ENCODE measurements at places on chromosomes 6 and 20.

GRCh38 chr6:170445487-170445886, 107.6 kb downstream of the PSMB1 start:
- DNase-seq, result peak; percentile 56

- DNase-seq, result peak; percentile 48
These were observed 129.3 kb upstream of the TOP1 start for GRCh38 chr20:40899344-40899743.

DNA sequence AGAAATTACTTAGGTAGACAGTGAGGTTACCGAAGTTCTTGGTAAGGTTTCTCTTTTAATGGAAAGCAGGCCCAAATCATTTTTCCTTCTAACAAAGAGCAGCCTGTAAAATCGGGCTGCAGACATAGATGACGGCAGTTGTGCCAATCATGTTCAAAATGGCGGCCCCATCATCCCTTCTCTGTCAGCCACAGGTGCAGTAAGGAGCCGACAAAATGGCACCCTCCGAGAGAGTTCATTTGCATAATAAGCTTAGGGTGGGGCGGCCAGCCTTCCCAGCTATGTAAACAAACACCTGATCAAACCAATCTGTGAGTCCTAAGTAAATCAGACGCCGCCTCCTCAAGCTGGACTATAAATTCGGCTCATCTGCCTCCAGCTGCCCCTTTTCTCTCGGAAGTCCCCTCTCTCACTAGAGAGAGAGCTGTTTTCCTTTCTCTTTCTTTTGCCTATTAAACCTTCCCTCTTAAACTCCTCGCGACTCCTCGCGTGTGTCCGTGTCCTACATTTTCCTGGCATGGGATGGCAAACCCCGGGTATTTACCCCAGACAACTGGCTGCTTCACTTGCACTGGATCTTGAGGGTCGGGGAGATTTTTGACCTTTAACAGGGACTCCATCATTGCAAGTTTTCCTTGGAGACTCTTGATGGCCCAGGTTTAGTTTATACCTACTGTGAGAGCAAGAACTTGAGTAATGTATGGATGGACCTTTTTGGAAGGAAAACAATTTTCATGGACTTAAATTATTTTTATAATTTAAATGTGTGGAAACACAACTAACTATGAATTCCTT, 8.9 kb upstream of the DDR1 start:
- DNase-seq, result peak; percentile 94

- no peak for DNase-seq
These were observed 31.1 kb upstream of the STXBP5 start for GRCh38 chr6:147173140-147173539.
